Cardiac atrium fibroblast (primary cell): ENCODE measurements at places on chromosomes 1 and 21. TPM values are rescaled to one million over a fixed set of nuclear protein-coding genes. Genes with fewer than 3 reads are reported as not detected.

The ZFP69B gene
- 2.3 and 3.9 TPM in 2 replicates for total RNA-seq

The PLA2G2D gene
- not detected in 2 replicates for total RNA-seq

The F5 gene
- not detected in 2 replicates for total RNA-seq

The PRKAA2 gene
- under 0.01 and 0.16 TPM in 2 replicates for total RNA-seq

The BCAN gene
- total RNA-seq: not detected in 2 replicates

The ZMYND12 gene
- total RNA-seq: 0.81 and 2.9 TPM in 2 replicates

The LCK gene
- total RNA-seq: 0.49 TPM in 1 of 2 replicates, not detected in the other

The IL19 gene
- not detected in 2 replicates for total RNA-seq

The ZBTB37 gene
- total RNA-seq: 3.6 and 4.5 TPM in 2 replicates

The CELA3B gene
- not detected in 2 replicates for total RNA-seq

The FASLG gene
- not detected in 2 replicates for total RNA-seq

The ACTL8 gene
- total RNA-seq: not detected in 2 replicates

The PTAFR gene
- 0.32 TPM in 1 of 2 replicates, not detected in the other for total RNA-seq

The TMEM79 gene
- 0.90 and 1.1 TPM in 2 replicates for total RNA-seq

The RPS6KA1 gene
- 1.4 and 3.2 TPM in 2 replicates for total RNA-seq

The CNR2 gene
- total RNA-seq: not detected in 2 replicates

The C1orf35 gene
- 5.0 and 13.5 TPM in 2 replicates for total RNA-seq

The RXRG gene
- not detected in 2 replicates for total RNA-seq

The AMPD1 gene
- total RNA-seq: not detected in 2 replicates
